ENCODE measurements at places on chromosomes 6 and 20.
A peak's percentile ranks its signal among the peaks of the same experiment; 100 is the strongest.

DNA sequence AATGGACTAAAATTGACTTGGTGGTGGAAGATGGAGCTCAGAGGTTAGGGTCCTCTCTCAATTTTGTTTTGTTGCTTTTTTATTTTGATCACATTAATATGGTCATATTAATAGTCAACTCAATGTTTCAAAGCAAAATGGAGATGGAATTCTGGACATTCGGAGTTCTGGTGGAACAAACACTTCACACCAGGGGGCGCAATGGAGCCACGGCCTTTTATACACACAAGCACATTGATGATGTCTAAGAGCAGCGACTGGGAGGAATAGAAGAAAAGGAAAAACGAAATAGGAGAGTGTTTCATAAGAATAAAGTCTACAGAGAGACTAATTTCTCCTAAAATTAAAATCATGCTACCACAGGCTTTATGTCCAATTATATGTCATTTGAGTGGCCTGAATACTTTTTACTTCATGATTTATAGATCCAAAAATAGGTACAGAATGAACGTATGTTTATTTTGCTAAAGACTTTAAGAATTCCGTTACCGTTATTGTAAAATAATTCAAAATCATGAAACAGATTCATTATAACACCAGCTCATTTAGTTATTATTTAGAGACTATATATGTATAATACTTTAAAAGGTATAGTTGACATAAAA lies 197.6 kb upstream of the SASH1 start:
- DNase-seq = peak; percentile 9

- no peak for DNase-seq
Measured at GRCh38 chr6:22756365-22756764, 187.0 kb downstream of the HDGFL1 start.

- no peak for DNase-seq
Measured at GRCh38 chr6:151236668-151237401, 2.9 kb upstream of the AKAP12 start.

- DNase-seq = no peak
Measured at GRCh38 chr6:52293067-52293466, 8.5 kb upstream of the MCM3 start.

DNA sequence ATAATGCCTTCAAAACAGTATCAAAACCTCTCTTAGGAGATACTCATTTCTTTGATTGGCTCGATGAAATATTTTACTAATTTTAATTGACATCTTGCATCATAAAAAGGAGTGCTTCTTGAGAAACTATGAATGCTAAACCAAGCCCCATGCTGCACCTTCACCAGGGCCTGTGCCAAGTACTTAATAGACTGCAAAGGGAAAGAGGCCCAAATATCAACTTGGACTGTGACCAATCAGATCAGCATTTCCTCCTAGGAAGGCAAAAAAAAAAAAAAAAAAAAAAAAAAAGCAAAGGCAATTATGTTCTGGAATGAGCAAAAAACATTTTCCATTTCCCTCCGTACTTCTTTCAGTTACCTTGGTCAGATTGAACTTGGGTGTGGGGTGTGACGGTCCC lies 253.0 kb upstream of the SOX4 start:
- no peak for DNase-seq

DNA sequence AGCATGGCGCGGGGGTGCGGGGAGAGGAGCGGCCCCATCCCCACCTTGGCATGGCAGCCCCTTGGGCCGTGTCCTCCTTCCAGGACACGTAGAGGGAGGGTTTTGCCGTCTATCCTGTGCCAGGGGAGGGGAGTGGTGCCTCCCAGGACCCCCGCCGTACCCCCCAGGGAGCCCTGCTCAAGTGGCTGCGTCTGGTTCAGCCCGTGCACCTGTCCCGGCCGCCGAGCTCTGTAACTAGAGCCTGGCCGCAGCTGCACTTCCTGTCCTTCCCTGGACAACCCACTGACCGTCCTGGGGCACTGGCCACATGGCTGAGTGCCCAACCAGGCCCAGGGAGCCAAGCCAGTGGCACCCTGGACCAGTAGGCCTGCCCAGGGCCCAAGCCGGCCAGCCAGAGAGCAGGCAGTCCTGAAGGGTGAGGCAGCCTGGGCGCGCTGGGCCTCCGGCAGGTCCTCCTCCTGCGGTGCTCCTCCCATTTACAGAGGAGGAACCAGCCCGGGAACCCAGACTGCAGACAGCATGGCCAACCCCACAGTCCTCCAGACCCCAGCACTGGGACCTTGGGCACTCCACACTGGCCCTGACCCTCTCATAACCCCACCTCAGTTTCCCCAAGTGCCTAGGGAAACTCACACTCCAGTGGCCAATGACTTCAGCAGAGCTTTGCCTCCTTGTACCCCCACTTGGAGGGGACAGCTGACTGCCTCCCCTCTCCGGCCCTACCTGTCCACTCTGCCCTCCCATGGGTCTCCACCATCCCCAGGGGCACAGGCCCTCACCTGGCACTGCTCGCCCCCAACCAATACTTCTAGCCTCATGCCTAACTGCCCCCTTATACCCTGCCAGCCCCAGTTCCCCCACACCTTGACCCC lies 8.7 kb downstream of the LAMA5 start:
- no peak for DNase-seq

GRCh38 chr6:100185615-100186014 lies 191.6 kb upstream of the MCHR2 start:
- DNase-seq = no peak

GRCh38 chr6:4466769-4467480 lies 309.3 kb upstream of the CDYL start:
- DNase-seq = no peak

GRCh38 chr6:41714556-41715273 lies 20.7 kb downstream of the TFEB start:
- DNase-seq = no peak

- DNase-seq = no peak
Measured at GRCh38 chr6:134449781-134450180, 131.9 kb upstream of the SGK1 start.

DNA sequence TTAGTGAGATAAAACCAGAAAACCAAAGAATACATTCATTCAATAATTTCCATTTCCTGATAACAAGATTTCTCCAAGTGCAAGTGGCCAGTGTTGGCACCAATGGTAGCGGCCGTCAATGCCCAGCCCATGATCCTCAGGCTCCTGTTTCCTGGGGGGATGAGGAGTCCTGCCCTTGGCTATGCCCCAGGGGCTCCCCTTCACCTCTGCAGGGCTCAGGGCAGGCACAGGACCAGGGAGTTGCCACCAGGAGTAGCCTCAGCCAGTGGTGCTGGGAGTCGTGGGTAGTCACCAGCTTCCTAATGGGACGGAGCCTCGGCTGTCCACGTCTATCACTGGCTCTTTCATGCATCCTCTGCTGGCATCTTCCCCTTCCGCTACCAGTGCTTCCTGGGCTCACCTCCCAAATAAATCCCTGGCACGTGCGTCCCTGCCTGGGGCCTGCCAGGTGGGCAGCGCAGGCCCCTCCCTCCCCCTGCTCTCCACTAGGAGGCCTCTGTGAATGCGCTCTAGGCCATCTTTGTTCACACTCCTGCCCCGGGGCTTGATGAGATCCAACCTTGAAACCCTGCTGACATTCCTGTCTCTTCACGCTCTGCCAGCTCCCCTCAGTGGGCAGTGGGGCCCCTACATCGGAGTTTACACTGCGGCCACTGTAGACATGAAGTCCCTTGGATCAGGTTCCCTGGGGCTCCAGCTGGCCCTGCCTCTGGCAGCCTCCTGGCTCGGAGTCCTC lies 215.7 kb downstream of the SYNDIG1 start:
- DNase-seq = no peak

- DNase-seq = no peak
Measured at GRCh38 chr20:5524896-5525295, 208.1 kb upstream of the PROKR2 start.

DNA sequence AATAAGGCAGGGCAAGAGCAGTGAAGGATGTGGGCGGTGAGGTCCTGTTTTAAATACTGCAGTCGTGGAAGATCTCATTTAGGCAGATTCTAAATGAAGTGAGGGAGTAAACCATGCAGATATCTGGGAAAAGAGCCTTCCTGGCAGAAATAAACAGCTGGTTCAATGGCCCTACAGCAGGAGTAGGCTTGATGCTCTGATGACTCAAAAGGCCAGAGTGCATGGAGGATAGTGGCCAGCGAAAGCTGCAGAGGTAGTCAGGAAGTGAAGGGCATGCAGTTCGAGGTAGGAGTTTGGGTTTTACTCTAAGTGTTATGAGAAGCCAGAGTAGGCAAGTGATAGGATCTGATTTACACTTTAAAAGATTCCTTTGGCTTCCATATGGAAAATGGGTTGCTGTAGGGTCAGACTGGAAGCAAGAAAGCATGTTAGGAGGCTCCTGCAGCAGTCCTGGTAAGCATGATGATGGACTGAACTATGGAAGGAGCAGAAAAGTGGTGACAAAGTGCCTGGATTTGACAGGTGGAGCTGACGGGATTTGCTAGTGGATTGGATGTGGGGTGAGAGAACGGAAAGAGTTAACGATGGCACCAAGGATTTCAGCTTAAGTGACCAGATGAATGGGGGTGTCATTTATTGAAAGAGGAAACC lies 150.0 kb downstream of the GJA10 start:
- no peak for DNase-seq

DNA sequence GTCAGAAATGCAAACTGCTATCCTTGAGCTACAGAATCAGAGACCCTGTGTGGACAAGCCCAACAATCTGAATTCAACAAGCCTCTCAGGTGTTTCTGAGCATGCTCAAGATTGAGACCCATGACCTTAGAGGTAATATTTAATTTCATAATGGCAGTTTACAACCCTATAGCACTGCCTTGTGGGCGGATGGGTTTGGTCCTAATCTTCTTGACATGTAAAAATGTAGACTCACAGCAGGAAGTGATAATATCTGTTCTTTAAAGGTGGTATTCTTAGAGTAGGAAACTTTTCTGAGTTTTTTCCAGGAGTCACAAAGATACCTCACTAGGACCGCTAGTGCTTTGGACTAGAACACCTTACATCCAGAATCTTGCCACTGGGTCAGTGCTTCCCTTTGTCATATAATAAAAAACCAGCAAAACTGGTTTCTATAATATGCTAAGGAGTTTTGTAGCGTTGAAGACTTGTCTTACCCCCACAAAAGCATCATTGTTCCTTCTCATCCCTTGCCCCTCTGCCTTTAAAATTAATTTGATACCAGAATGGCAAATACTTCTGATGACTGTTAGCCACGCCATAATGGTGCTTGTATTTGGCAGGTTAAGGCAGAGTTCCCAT lies 52.6 kb downstream of the E2F3 start:
- no peak for DNase-seq

DNA sequence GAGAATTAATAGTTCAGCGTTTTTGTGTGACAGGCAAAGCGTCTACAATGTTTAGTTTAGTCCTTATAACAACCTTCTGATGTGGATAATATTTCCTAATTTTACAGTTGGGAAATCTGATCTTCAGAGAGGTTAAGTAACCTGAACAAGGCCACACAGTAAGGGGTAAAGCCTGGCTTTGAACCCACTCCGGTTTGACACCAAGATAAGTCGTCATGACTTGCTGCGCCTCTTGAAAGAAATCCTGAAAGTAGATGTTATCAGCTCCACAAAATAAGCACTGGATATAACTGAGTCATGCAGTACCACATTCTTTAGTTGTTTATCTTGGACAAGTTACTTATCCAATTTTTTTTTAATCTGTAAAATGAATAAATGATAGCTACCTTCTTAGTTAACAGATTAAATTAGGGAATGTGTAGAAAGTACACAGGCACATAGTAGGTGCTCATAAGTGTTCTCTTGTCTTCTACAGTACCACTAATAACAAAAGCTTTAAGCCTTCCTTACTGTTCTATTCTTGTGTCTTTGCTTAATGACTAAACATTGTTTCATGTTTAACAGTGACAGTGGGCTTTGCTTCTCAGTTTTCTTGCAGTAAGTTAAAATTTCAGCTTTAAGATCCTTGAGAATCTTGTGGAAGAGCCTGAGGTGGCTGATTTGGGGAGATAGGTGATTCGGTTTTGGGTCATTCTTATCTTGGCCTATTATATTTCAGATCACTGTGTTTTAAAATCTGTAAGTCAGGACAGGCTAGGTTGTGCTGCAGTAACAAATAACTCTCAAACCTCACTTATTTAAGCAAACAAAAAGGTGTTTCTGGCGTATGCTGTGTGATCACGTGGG lies 2.1 kb downstream of the HIVEP1 start:
- DNase-seq = no peak

DNA sequence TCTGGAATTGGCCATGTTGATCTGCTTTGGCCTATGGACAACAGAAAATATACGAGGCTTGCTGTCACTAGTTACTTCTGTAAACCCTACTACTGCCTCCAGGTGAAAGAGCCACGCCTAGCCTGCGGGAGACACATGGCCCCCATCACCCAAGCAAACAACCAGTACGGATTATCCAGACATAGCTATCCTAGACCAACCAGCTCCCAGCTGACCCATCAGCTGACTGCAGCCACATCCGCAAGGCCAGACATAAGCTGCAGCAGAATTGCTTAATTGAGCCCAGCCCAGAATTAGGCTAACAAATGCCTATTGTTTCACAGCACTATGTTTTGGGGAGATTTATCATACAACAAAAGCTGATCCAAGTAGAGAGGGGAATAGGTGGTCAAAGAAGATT lies 13.5 kb downstream of the REV3L start:
- DNase-seq = no peak

DNA sequence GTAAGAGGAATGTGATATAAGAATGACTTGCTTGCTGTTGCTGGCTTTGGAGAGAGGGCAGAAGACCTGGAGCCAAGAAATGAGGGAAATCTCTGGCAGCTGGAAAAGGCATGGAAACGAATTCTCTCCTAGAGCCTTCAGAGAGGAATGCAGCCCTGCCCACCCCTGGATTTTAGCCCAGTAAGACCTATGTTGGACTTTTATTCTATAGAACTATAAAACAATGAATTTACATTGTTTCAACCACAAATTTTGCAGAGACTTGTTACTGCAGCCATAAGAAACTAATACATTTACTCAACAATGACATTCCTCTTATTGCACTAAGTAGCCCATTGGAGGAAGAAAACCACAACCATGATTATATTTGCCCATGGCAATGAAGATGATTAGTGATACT lies 39.5 kb upstream of the PREP start:
- no peak for DNase-seq
